ENCODE measurements at places on chromosomes 2 and 18.

- no peak for DNase-seq
Observed at GRCh38 chr2:48320742-48321141, 209.2 kb upstream of the STON1 start.

- peak; percentile 84 for DNase-seq
Observed at GRCh38 chr2:118309946-118310680, 221.8 kb downstream of the INSIG2 start.

- no peak for DNase-seq
Observed at GRCh38 chr2:20619624-20620024, 31.3 kb downstream of the HS1BP3 start.

GRCh38 chr2:120331903-120332302 lies 14.0 kb upstream of the INHBB start:
- no peak for DNase-seq

- peak; percentile 24 for DNase-seq
Observed at GRCh38 chr2:201854221-201854801, 48.0 kb downstream of the CDK15 start.

DNA sequence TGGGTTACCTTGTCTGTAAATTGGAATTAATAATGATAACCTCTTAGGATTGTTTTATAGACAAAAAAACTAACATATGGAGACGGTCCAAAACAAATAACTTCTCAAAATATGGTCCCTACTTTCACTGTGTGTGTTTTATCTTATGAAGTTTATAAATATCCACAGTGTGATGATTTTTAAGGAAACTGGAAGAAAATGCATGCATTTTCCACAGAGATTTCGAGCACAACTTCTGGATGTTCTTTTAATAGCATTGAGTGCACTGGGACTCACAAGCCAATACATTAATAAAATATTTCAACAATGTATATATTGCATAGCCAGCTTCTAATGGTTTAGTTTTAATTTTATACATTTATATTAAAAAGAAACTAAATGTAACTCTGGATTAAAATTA lies 87.9 kb upstream of the SPHKAP start:
- DNase-seq = no peak

- no peak for DNase-seq
Observed at GRCh38 chr18:53715243-53715853, 509.1 kb downstream of the MBD2 start.

DNA sequence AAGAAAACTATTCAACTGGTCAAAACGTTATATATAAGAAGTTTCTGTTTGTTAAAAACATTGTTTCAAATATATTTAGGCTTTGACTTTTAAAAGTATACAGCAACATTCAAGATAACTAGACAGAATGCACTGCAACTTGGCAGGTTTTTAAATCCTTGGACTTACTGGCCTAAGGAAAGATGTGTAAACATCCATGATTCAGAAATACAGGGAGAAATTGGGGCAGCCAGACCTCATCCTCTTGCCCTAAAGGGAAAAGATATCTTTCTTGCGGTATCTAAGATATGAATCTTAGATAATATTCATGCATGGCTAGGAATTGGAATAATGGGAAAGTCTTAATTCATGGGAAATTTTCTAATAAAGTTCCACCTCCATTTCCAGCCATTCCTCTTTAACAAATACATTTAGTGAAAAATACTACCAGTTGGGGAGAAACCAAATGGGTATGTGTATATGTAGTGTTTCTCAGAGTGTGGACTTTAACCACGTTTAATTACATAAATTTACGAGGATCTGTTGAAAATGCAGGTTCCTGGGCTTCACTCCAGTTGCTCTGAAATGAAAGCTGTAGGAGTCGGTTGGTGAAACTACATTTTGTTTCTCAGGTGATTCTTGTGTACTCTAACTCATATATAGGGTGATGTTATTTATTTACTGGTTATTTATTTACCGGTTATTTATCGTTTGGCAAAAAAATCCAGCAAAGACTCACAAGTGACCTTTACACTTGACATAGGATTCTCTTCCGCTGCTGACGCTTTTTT lies 587 bp upstream of the TANK start:
- no peak for DNase-seq

- DNase-seq = no peak
Observed at GRCh38 chr2:42340045-42340937, 20.7 kb downstream of the COX7A2L start.

DNA sequence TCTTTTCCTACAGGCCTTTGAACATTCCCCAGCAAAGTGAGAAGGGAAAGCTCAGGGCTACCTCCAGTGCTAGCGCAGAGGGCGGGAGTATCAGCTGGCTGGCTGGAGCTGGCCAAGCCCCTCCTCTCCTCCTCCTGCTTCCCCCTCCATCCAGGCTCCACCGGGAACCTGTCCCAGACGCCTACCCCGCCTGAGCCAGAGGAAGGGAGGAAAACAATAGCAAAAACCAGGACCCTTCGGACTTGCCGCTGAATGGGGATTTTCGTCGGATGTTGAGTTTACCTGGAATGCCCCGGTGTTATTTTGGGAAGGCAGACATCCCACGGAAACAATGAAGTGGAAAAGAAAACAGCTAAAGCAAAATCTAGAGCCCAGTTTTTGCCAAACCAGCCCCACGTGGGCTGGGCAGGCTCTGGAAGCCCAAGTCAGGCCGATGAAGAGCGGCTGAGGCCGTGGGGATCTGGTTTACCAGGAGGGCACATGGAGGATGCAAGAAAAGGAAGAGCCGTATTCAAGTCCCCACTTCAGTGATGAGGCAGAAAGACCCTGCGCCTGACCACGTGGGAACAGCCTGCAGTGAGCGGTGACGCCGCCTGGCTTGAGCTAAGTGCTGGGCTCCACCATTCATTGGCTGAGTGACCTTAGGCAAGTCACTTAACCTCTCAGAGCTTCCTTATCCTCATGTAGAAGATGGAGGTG lies 100.4 kb upstream of the LCLAT1 start:
- no peak for DNase-seq

DNA sequence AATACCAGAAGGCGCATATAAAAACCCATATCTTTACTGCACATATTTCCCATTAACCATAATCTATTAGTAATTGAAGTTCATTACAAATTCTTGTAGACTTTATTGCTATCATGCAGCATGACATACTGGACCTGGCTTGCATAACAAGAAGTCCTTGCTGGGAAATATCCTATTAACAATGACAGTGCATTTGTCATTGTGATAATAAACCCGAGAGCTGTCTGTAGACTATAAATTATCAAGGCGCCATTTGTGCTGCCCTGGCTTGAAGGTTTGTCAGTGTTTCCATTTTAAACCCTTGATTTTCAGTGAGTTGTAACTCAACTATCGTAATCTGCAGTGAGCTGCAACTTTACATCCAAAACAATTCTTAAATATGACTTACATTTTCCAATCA lies 59.0 kb downstream of the HNMT start:
- no peak for DNase-seq

DNA sequence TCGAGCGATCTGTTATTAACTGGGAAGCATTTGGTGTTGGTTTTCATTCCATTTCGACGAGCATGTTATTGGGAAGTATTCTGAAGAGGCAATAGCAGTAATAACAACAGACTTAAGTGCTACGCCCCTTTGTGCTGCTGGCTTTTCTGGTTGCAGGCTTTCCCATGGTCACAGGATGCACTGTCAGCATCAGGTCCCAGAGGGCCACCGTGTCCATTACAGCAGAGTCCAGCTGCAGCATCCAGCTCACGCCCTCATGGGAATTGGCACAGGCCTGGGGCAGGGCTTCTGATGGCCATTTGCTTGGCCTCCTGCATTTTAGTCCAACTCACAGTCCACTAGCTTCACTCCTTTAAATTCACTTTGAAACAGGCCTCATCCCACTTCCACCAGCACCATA lies 44.4 kb downstream of the BCL2L11 start:
- DNase-seq = no peak

GRCh38 chr2:240964704-240965295 lies 33.6 kb upstream of the SNED1 start:
- no peak for DNase-seq

DNA sequence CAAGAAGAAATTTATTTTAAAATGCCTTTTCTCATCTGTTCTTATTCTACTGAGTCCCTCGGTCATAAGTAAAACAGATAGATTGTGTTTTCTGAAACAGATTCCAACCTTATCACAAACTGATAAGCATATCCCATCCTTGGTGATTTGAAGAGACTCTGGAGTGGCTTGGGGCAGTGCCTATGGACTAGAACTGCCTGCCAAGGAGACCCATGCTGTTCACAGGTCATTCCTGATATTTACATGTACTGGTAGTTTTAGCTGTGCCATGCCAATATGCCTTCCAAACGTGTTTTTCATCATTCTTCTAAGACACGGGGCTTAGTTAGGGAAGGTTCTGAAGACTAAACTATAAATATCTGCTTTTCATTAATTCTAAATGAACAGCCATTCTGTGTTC lies 11.4 kb upstream of the COL6A3 start:
- DNase-seq = no peak

- no peak for DNase-seq
Observed at GRCh38 chr2:84477886-84478285, 18.8 kb upstream of the SUCLG1 start.

DNA sequence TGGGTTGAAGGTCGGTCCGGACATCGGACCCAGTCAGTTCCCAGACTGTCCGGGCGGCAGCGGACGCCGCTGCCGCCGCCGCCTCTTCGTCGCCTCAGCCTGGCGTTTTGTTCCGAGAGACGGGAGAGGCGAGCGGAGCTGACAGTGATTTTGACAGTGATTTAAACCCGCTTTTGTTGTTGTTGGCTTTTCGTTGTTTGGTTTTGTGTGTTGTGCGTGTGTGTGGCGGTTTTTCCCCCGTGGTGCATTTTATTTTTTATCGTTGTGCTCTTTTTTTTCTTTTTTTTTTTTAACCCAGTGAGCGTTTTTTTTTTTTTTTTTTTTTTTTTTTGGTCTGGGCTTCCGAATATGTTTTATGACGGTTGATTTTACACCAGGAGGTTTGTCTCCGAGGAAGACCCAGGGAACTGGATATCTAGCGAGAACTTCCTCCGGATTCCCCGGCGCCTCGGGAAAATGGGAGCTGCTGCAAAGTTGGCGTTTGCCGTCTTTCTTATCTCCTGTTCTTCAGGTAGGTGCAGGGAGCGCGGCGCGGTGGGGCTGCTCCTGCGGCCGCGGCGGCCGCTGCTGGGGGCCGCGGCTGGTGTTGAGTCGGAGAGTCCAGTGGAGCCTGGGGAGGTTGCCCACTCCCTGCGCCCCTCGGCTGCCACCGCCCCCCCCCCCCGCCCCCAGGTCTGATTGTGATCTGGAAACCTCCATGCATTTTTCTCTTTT lies at the start of gene ACVR2A:
Gene ACVR2A (plus strand): TSS at position 333 of the 714 bp plus-strand sequence. CDS start 124 bp downstream, at position 457.
- DNase-seq = peak; percentile 82

DNA sequence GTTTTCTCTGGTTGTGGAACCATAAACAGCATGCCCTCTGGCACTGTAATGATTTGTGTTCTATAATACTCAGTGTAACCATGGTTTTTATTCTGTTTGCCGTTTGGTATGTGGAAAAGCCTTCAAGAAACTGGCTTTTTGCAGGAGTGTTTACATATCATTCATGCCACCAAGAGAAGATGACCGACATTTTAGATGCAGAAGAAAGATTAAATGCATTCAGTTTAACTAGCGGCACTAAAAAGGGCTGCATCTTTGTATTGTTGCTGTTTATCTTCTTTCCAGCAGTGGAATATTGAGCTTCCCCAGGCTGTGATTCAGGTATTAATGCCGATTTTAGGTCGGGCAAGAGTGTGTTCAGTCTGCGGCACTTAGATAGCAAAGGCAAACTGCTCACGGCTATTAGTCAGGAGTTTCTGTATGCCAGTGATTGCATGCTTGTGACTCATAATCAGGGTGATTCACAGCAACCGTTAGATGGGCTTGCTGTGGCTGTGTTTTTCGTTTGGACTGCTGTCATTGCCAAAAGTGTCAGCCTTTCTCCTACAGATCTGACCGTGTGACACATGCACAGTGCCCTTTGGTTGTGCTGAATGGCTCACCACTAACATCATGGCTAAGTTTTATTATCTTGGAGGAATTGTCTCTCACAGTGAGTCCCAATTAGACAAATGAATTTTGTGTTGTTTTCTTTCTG lies 479.7 kb downstream of the PARD3B start:
- no peak for DNase-seq

- no peak for DNase-seq
Observed at GRCh38 chr18:13577091-13577697, 149.2 kb downstream of the FAM210A start.

DNA sequence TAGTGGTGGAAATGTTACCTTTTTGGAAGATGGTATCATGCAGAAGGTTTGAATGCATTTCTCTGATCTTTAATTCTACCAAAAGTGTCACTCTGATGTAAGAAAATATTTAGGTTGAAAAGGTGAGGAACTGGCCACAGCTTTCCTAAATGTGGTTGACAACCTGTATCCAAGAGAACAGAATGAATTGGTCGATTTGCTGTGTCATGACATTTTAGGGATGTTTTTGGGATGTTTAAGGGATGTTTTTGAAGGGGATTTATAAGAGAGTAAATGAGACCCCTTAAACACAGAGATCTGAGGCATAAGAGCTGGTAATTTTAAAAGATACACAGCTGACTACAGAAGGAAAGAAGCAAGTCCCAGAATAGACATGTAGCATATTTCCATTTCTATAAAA lies 270.8 kb upstream of the EPAS1 start:
- DNase-seq = no peak

- no peak for DNase-seq
Observed at GRCh38 chr2:229861431-229861830, 60.4 kb downstream of the TRIP12 start.

Data from retina (tissue), 1 donor.